ENCODE measurements at places on chromosomes 16 and 17.
A peak's percentile ranks its signal among the peaks of the same experiment; 100 is the strongest.

DNA sequence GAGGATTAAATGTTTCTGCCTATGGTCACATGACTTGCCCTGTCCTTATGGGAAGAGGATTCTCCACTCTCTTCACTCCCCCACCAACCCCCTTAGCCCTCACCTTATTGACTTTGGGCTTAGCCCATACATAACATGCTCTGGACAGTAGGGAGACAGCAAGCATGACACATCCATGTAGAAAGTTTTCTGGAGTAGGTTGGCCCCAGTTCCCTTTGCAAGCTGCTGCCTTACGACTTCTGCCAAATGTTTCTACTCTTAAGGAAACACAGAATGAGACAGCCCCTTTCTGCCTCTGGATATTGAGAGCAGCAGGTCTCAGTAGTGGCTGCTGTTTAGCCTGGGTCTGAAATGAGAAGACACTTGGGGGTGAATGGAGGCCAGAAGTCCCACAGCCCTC, 282.2 kb downstream of the MAP2K6 start:
- DNase-seq = no peak

GRCh38 chr16:69150146-69150865, 17.9 kb downstream of the UTP4 start:
- no peak for DNase-seq

- no peak for DNase-seq
Observed at GRCh38 chr17:16418685-16419068, 3.3 kb downstream of the TRPV2 start.

- DNase-seq = no peak
Observed at GRCh38 chr17:78559749-78560368, 17.3 kb downstream of the DNAH17 start.

DNA sequence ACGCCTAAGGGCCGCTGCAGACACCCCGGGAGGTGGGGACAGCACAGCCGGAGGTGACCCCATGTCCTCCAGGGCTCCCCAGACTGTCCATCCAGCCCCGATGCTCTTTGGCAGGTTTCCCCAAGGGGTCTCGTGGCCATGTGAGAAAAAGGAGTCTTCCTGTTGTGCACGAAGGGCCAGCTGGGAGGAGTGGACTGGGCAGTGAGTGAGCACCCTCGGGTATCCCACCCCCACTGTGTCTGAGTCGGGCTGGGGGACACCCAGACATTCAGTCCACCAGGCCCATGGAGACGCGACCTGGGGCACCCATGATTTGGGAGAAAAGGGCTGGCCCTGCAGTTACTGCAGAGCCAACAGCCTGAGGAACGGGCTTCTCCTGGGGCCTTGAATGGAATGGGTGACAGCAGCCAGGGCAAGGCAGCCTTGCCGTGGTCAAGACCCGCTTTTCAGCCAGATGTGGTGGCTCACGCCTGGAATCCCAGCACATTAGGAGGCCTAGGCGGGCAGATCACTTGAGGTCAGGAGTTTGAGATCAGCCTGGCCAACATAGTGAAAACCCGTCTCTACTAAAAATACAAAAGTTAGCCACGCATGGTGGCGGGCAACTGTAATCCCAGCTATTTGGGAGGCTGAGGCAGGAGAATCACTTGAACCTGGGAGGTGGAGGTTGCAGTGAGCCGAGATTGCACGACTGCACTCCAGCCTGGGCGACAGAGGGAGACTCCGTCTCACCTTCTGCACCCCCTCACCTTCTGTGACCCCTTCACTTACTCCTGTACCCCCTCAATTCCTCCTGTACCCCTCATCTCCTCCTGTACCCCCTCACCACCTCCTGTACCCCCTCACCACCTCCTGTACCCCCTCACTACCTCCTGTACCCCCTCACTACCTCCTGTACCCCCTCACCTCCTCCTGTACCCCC, 24.1 kb upstream of the CAPN15 start:
- no peak for DNase-seq

- no peak for DNase-seq
Observed at GRCh38 chr17:32565401-32565800, 78.6 kb downstream of the CDK5R1 start.

DNA sequence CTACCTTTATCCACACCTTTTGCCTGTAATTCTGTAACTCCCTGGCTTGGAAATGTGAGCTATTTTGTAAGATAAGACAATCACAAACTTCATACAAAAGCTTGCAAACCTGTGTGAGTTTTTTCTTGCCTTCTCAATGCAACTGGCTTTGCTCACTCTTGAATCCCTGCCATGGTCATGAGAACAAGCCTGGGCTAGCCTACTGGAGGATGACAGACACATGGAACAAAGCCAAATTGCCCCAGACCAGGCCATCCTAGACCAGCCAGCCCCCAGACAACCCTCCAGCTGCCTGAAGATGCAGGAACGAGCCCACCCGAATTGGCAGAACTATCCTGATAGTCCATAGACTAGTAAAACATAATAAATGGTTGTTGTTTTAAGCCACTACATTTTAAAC, 466.6 kb upstream of the ERCC4 start:
- DNase-seq = no peak

GRCh38 chr17:30310562-30310961, 18.8 kb upstream of the BLMH start:
- no peak for DNase-seq

- no peak for DNase-seq
Observed at GRCh38 chr16:52816993-52817392, 235.7 kb downstream of the CHD9NB start.

DNA sequence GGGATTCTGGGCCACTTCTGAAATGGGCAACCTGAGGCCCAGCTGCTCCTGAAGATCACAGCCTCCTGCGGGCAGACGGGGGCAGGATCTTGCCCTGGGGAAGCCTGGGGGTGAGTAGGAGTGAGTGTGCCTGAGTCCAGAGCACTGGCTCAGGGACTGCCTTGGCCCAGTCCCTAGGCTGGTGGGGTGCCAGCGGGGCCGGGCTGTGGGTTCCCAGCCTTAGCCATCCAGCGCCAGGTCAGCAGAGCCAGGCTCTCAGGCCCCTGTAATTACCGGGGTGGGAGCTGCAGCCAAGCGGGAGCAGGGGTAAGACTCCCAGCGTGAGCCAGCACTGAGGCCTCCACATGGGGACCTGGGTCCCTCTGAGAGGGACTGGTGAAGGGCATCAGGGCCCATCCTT, 8.2 kb downstream of the SPNS2 start:
- DNase-seq = no peak

GRCh38 chr17:41654678-41655607, 30.6 kb upstream of the KRT17 start:
- DNase-seq = no peak

DNA sequence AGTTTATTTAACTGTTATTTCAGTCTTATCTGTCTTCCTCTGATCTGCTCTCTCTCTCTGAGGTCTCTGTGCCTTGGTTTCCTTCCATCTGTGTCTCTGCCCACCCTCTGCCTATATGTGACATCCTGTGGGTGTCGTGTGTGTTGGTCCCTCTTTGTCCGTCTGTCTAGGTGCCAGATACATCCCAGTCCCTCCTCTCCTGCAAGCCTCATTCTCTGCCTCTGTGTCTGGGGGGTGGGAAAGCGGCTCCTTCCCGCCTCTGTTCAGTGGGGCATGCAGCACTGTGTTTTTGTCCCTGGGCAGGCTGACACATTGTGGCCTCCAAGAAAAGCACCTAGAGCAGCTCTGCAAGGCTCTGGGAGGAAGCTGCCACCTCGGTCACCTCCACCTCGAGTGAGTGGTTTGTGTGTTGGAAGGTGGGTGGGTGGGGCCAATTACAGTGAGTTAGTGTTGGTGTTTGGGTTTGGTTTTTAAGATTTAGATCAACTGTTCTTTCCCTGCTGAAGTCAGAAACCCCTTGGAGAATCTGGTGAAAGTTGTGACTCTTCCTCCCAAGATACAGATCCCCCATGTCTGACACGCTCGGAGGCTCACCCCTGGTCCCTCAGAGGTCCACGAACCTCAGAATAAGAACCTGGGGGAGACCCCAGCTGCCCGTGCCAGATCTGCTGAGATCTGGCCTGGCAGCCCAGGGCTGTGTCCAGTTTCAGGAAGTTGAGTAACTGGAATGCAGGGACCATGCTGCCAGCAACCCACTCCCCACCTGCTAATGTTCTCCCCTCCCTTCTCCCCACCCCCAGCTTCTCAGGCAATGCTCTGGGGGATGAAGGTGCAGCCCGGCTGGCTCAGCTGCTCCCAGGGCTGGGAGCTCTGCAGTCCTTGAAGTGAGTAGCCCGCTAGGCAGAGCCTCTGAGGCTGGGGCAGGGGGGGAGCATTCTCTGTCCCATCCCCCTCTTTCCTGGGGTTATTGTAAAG, 50.9 kb upstream of the CPNE2 start:
- DNase-seq = peak; percentile 80

DNA sequence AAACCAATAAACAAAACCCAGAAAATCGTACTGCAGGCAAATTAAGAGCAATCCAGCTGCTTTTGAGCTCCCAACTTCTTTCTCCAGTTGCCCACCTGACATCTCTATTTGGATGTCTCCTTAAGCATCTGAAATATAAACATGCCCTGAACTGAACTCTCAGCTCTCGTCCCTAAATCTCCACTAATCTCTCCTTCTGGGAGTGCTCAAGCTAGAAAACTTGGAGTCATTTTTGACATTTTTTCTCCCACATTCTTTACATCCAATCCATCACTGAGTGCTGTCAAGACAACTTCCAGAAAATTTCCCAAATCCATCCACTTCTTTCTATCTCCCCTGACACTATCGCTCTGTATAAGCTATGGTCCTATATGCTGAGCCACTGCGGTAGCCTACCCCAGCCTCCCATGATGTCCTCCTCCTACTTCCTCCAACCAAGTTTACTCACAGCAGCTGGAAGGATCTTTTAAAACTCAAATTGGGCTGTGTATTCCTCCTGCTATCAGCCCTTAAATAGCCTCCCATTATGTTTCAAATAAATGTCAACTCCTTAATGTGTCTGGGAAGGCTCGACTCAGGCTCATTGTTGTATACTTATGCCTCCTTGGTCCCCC, 53.1 kb downstream of the HS3ST3B1 start:
- no peak for DNase-seq

DNA sequence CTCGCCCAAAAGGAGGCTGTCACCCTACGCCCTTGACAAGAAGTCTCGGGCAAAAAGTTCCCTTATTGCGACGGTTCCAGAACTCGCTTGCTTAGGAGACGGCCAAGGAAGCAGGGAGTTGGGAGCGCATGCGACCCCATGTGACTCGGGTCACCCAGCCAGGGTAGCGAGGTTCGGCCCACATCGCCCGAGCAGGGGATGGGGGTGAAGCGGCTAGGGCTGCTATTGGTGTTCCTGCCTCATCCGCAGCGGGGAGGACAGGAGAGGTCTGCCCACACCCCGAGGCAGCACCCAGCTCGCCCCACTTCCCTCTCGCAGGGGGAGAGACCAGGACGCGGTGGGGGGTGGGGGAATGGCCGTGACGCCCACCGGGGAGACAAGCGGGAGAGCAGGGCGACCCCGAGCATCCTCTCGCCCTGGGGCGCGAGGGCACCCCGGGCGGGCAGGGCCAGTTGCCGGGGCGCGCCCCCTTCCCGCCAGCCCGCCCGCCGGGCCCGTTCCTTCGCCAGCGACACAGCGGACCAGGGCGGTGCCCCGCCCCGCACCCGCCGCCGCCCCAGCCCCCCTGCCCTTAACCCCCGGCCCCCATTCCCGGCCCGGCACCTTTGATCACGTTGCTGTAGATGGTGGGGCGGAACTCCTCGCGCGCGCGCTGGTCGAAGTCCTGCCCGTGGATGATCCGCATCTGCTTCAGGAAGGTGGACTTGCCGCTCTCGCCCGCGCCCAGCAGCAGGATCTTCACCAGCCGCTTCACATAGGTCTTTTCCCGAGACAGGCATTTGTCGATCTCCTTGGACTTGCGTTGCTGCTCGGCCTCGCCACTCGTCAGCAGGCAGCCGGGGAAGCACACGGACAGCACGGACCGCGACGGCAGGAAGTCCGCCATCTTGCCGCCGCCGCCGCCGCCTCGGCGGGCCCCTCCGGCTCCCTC, 567 bp downstream of the GNA13 start:
- DNase-seq = peak; percentile 60

- DNase-seq = no peak
Observed at GRCh38 chr16:55735120-55735781, 79.5 kb downstream of the SLC6A2 start.

GRCh38 chr17:76581515-76581914, 4.1 kb downstream of the ST6GALNAC2 start:
- no peak for DNase-seq

DNA sequence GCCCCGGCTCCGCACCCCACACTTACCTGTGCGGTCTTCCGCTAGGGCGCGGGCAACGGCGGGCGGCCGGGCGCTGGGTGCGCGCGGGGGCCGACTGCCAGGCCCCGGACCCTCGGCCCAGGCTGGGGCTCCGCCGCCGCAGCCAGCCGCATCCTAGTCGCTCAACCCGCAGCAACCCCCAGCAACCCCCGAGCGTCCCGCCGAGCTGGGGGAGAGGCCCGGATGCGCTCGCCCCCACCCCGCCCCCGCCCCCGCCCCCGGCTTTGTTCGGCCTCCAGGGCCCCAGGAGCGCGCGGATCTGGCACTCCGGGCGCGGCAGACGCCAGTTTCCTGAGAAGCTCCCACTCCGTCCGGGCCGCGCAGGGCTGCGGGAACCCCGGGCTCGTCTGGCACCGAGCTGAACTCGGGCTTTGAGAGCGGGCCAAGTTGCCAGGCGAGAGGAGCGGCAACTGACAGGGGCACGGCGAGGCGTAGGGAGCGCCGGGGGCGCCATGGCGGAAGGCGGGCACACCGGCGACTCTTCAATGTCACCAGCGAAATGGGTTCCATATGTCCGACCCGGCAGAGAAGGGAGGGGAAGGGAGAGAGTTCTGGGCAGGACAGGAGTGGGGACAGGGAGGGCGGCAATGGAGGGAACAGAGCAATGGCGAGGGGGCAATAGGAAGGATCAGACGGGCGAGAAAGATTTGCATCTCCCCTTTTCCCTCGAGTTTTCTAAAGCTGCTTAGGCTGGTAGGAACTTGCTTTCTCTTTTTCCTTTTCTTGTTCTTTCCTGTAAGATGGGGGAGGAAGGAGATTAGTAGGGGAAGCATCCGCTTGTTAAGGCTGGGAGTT, 13.7 kb downstream of the HOXB4 start:
- no peak for DNase-seq

- DNase-seq = no peak
Observed at GRCh38 chr16:28846933-28847273, 755 bp upstream of the TUFM start.

GRCh38 chr17:82106688-82107305, 8.8 kb upstream of the FASN start:
- no peak for DNase-seq

DNA sequence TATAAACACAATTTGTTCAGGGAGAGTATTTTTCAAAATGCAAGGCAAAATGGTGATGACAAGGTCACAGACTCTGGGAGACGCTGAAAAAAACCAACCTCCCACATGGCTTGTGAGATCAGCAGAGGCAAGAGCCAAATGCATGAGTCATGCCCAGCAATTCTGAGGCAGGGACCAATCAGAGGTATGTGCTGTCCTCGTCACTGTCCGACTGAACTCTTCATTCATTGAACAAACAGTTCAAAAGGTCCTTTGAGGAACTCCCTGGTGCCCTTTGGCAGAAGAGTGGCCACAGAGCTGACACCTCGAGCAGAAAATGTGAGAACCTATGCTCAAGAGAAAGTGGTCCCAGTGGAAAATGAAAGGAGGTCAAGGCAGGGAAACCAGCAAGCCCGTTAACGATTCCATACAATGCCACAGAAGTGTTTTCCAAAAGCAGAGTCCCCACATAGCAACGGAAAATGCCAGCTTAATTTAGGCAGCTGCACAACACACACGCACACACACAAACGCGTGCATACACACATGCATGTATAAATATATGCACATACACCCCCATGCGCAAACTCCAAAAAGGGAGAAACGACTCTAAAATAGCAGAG, 50.9 kb downstream of the CDH11 start:
- DNase-seq = no peak

- DNase-seq = no peak
Observed at GRCh38 chr16:68046106-68046505, 23.0 kb downstream of the DUS2 start.

Data from NK-92 treated with Interleukin-12 subunit alpha and Interleukin-12 subunit beta, amount 100 ng/mL, for 24 hours (cell line).